Stimulated activated CD4-positive, alpha-beta T cell treated with anti-CD3 and anti-CD28 coated beads, Interleukin-12 subunit alpha, Interleukin-12 subunit beta, amount 100 ng/mL, for 48 hours (primary cell): ENCODE measurements at places on chromosomes 4 and X.

DNA sequence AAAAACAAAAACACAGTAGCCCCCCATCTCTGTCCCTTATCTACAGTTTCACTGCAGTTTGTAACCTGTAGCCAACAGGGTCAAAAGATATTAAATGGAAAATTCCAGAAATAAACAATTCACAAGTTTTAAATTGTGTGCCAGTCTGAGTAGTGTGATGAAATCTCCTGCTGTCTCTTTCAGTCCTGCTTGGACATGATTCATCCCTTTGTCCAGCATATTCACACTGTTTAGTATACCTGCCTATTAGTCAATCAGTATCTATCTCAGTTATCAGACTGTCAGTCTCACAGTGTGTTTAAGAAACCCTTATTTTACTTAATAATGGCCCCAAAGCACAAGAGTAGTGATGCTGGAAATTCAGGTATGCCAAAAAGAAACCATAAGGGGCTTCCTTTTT is 21.9 kb downstream of the CNOT6L start:
- no peak for DNase-seq

DNA sequence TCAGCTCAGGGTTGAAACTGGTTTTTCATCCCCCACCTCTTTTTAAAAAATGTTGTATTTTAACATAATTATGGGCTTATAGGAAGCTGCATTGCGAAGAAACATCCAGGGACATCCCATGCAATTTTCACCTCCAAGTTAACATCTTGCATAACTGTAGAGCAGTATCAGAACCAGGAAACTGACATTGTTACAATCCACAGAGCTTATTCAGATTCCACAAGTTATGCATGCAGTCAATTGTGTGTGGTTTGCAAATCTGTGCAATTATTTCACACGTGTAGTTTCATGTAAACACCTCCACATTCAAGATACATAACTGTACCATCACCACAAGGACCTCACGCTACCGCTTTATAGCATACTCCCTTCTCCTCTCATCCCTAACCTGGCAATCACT is 97.5 kb upstream of the GATB start:
- no peak for DNase-seq

DNA sequence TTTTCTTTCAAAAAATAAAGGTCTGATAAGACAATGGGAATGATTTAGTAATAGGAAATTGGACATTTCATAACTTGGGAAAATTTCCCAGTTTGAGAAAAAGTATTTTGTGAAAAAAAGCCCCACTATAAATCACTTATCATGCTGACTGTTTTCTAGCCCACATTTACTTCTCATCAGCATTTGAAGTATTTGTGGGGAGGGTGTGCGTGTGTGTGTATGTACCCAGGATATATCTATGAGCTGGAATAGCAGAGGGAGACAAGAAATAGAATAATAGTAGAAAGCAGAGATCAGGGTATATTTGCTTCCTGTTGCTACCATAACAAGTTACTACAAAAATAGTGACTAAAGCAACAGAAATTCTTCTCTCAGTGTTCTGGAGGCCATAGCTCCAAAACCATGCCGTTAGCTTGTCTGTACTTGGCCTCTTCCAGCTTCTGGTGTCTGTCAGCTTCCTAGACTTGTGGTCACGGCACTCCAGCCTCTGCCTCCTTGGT is 139.8 kb downstream of the PTTG2 start:
- DNase-seq, result no peak

DNA sequence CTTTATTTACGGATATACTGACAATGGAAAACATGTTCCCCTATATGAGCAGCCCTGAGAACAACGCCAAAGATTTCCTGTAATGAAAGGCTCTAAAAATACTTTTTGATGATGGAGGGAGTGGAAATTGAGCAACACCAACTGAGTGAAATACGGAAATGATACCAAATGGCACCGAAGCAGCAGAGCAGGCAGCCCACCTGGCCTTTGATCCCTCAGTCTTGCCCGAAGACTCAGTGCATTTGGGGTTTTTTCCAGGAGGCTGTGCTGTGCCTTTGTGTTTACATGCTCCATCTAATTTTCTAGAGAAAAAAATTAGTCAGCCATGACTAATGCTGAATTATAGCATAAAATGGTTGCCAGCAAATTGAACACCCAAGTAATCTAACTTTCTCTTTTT is 169.9 kb upstream of the RBPJ start:
- DNase-seq, result peak; percentile 59

GRCh38 chr4:4871242-4871572 is 11.7 kb downstream of the MSX1 start:
- no peak for DNase-seq

GRCh38 chr4:7075962-7076695 is 8.3 kb upstream of the GRPEL1 start:
- DNase-seq, result no peak

GRCh38 chr4:154073107-154073822 is 284.4 kb upstream of the SFRP2 start:
- DNase-seq, result no peak

DNA sequence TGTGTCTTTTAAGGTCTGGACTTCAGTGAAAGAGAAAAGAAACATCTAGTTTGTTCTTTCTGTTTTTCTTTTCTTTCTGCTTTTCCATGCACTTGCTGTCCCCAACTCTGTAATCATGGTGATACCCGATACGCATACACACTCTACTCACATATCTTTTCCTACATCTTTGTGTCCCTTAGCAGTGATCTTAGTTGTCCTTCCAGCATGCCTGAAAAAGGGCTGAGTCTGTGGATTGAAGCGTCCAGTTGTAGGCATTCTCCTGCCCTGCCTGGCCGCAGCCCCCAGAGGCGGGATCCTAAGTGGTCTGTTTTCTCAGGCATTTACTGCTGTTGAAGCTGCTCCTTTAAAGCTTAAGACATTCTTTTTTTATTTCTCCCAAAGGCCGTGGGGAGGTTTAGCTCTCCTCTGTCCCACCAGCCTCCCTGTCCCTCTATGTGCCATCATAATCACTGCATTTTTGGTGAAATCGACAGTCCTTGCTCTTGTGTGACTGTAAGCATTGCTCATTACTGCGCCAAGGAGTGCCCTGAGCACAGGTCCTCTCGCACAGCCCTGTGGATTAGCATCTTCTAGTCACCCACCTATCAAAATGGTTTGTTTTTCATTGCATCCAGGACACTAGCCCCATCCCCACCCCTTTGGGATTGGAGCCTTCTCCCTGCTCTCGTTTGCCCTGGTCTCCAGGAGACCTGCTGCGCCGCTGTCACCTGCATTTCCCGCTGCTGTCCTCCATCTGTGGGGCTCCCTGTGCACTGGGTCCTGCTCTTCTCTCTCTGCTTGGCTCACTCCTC is 4.4 kb downstream of the RGS12 start:
- no peak for DNase-seq

- DNase-seq, result no peak
Measured at GRCh38 chrX:154472685-154473632, 6.1 kb downstream of the LAGE3 start.

GRCh38 chr4:150573534-150573933 is 8.4 kb upstream of the MAB21L2 start:
- no peak for DNase-seq

- no peak for DNase-seq
Measured at GRCh38 chr4:75745161-75745560, 20.8 kb downstream of the USO1 start.

- DNase-seq, result no peak
Measured at GRCh38 chr4:1241466-1241935, 7.4 kb downstream of the CTBP1 start.

DNA sequence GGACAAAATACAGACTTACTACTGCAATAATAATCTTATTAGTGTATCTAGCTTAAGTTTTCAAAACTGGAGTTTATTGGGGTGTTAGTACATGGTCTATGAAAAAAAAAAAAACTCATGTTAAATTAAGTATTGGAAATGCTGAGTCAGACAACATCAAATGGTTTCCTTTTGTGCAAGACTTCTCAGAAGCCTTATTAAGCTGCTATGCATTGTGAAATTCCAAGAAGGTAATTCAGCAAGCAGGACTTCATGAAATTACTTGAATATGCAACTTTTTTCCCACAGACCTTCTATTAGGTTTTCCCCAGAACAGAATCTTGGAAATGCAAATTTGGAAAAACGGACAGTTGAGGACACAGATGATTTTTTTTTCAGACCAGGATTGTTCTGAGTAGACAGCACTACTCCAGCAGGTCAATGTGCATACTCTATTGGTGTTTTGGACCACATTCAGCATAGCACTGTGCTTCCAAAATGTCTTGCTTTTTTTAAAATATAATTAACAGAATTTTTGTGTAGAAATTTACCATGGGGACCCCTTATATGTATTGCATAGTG is 568.8 kb upstream of the TENM3 start:
- DNase-seq, result no peak

GRCh38 chrX:31228909-31229308 is 157.1 kb upstream of the FTHL17 start:
- no peak for DNase-seq

DNA sequence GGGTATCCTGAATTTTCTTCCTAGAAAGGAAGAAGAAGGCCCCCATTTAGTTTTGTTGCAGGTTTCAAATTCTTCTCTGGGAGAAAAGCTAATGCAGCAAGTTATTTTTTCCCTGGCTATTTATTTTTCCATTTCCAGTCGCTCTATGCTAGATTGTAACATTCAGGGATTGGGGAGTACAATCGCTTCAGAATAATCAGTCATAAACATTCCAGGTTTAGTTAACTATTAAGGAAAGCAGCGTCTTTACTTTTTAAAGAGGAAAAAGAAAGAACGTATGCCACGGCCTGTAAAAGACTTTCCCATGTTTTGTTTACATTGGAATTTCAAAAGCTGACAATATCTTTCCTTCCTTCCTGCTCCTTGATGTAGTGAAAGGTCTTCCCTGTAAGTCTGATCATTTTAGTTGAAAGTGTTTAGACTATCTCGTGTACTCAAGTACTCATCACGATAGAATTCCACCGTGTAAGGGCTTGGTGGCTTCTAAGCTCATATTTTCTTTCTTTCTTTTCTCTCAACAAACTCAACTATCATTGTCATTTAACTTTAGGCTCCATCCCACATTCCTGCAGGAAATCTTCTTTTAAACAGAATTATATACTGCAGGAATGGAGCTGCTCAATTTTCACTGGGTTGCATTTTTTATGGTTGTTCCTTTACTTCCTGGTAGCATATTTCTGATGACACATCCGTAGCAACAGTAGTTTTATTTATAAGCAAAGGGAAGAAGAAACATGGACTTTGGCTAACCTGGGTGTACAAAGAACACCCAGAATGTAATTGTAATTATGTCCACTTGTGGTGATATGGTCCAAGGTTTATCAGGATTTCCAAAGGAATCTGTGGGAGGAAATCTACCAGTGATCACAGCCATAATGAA is 213.1 kb upstream of the FAT1 start:
- DNase-seq, result no peak

DNA sequence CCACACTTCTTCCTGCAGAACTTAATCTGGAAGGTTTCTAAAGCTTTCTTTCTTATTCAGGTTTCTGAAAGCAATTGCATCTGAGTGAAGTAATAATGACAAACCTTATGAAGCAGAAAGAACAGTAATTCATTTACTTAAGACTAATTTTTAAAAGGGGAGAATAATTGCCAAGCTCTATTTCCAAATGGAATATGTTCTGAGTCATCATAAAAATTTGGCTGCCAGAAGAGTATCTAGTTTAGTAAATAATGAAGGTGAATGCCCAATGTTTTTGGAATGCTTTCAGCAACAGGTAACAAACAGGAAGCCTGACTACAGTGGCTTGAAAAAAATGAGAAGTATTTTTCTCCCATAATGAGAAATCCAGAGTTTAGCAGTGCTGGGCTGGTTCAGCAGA is 227.3 kb upstream of the TET2 start:
- no peak for DNase-seq

GRCh38 chr4:155772459-155773195 is 13.8 kb downstream of the GUCY1B1 start:
- DNase-seq, result no peak

- DNase-seq, result no peak
Measured at GRCh38 chr4:169221662-169222061, 49.1 kb downstream of the SH3RF1 start.

- no peak for DNase-seq
Measured at GRCh38 chr4:884896-885295, 47.2 kb downstream of the GAK start.

DNA sequence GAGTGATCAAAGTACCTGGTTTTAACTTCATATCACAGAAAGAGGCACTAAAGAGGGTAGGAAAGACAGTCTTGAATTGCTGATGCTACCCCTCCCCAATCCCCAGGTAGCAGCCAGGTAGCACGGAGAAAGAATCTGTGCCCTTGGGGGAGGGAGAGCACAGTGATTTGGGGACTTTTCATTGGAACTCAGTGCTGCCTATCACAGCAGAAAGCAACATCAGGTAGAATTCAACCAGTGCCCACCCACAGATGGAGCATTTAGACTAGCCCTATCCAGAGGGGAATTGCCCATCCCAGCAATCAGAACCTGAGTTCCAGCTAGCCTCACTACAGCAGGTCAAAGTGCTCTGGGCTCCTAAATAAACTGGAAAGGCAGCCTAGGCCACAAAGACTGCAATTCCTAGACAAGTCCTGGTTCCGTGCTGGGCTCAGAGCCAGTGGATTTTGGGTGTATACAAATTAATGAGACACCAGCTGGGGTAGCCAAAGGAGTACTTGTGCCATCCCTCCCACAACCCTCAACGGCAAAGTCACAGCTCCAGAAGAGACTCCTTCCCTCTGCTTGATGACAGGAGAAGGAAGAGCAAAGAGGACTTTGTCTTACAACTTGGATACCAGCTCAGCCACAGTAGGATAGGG is 228.1 kb downstream of the THOC2 start:
- no peak for DNase-seq

- DNase-seq, result no peak
Measured at GRCh38 chrX:109967156-109967555, 35.8 kb upstream of the TMEM164 start.

GRCh38 chr4:37812713-37813112 is 13.8 kb upstream of the PGM2 start:
- DNase-seq, result no peak

- DNase-seq, result no peak
Measured at GRCh38 chr4:89469516-89469915, 161.9 kb upstream of the GPRIN3 start.

GRCh38 chrX:69503782-69504625 is at the start of gene NALF2:
Gene NALF2, plus strand, starts transcription at chrX:69504326. Its CDS starts 957 bp downstream, at chrX:69505283.
- no peak for DNase-seq

GRCh38 chr4:122914292-122914904 is 8.0 kb downstream of the NUDT6 start:
- DNase-seq, result no peak

DNA sequence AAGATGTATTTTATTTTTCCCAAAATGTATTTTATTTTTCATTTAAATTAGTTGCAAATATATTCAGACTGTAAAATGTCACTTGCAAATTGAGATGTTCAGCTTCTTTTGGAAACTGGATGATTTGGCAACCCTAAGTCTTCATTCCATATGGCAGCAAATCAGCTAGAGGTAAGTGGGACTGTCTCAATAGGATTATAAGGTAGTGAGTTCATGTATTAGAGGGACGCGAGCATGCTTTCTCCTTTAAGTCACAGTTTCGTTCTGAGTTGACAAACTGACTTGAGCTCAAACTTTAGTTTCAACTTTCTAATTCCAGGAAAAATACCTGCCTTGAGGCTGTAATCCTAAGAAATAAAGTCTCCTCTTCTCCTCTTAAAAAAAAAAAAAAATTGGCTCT is 44.2 kb upstream of the TMEM131L start:
- no peak for DNase-seq

GRCh38 chr4:113849771-113850170 is 88.2 kb upstream of the CAMK2D start:
- no peak for DNase-seq

GRCh38 chrX:44234541-44234940 is 108.9 kb downstream of the EFHC2 start:
- no peak for DNase-seq
